Activated CD8-positive, alpha-beta T cell treated with anti-CD3 and anti-CD28 coated beads for 36 hours (primary cell): ENCODE measurements at places on chromosomes 3 and 15.
A peak's percentile ranks its signal among the peaks of the same experiment; 100 is the strongest.

- DNase-seq = peak; percentile 45
Observed at GRCh38 chr3:132399054-132399929, 18.0 kb upstream of the DNAJC13 start.

DNA sequence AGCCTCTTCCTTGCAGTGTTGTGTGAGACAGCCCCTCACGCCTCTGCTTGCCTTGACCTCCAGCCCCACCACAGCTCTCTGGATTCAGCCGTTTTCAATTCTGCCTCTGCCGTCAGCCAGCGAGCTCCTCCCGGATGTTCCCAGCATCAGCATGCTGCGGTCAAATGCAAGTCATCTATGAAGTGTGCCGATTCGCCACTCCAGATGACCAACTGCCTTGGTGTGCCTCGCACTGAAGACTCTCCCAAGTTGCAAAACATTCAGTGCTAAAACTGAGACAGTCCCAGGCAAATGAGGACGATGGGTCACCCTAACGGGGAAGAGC is 30.6 kb upstream of the RASA2 start:
- DNase-seq = no peak

- no peak for DNase-seq
Observed at GRCh38 chr3:54432975-54433374, 310.6 kb downstream of the CACNA2D3 start.

DNA sequence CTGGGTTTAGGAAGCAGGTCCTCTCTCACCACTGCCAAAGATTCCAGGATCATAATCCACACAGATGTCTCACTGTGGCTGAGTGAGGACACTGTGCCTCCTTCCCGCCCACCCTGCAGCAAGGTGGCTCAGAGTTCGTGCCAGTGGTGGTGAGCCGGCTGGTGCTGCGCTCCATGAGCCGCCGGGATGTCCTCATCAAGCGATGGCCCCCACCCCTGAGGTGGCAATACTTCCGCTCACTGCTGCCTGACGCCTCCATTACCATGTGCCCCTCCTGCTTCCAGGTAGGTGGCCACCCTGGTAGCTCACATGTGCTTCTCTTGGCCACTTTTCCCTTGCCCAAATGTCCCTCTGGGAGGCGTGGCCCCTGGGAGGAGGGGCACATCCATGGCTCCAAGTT is 9.0 kb upstream of the RHO start:
- DNase-seq = no peak

GRCh38 chr15:32784581-32784980 is 66.8 kb downstream of the GREM1 start:
- no peak for DNase-seq

GRCh38 chr15:69034352-69034751 is 19.9 kb downstream of the NOX5 start:
- DNase-seq = no peak

DNA sequence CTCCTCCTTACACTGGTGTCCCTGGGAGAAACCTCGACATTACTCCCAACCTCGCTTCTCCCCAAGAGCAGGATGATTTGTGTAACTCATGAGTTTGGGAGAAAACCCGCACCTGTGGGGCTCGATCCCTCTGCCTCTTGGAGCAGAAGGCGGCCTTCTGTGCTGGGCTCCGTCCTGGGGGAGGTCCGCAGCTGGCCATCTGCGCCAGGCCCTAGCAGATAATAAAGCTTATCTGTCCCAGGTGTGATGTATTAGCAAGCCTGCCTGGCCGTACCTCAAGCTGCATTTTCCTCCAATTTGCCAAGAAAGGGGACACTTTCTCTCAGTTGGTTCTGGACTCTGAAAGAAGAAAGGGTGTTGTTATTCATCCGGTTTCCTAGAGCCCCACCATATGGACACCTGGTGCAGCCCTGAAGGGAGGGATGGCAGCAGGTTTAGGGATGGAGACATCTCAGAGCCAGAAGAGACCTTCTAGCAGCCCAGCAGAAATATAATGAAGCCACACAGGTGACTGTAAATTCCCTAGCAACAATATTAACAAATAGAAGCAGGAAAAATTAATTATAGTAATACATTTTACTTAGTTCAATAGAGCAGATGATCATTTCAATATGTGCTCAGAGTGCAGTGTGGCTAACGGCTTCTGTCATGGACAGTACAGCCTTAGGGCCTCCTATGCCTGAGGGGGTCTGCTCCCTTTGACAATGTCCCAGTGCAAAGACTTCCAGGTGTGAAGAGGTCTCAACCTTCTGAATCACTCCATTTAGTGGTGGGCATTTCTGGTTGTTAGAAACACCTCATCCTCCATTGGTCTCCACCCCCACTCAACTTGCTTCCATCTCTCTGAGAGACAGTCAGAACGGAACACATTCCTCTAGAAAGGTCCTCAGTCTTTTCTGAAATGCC is 94.8 kb downstream of the CPN2 start:
- no peak for DNase-seq

GRCh38 chr3:44337248-44337785 is 1.2 kb upstream of the TCAIM start:
- DNase-seq = no peak

GRCh38 chr15:75335705-75336355 is at the start of gene COMMD4:
COMMD4 (plus strand) TSS chr15:75336063; CDS start chr15:75336090, 27 bp downstream.
- DNase-seq = peak; percentile 94

DNA sequence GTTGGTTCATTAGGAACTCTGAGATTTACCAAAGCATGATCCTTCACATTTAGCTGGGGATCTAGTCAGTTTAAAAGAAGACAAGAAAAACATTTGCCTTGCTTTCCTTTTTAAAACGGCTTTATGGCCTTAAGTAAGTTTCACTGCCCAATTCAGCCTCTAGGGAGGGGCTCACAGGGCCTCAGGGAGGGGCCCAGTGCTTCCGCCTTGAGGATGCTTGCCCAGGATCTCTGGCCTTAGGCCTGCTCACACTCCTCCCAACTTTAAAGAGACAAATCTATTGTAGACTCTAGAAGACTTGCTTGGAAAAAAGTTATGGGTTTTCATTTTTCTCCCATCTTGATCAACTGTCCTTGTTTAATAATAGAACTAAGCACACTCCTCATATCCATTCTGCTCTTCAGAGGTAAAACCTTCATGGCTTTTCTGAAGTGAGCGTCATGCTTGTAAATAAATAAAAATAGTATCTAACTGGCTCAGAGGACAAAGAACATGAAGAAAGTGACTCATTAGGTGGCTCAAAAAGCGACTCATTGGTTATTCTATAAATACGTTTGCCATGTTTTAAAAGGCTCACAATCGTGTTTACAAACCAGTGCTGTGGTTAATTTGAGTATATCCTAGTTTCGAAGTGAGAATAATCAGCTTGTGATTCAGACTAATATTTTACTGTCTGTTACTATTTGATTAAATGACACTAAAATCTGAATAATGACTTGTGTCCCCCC is 13.7 kb downstream of the PDHB start:
- DNase-seq = no peak

DNA sequence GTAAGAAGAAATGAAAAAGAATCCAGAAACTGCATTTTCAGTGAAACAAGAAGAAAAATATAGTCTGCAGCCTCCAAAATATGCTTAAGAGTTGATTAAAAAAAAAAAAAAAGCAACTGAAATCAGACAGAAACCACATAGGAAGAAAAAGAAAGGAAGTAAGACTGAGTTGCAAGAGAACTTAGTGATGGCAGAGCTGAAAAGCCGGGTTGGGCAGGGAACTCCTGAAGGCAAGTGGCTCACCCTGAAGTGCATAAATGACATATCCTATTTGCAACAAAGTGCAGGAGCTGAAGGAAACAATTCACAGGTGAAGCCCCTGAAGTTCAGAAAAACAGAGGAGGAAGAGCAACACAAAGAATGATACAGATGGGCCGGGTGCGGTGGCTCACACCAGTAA is 108.8 kb upstream of the SLC25A36 start:
- DNase-seq = no peak

GRCh38 chr15:91186904-91187656 is 87.0 kb downstream of the SV2B start:
- peak; percentile 5 for DNase-seq

DNA sequence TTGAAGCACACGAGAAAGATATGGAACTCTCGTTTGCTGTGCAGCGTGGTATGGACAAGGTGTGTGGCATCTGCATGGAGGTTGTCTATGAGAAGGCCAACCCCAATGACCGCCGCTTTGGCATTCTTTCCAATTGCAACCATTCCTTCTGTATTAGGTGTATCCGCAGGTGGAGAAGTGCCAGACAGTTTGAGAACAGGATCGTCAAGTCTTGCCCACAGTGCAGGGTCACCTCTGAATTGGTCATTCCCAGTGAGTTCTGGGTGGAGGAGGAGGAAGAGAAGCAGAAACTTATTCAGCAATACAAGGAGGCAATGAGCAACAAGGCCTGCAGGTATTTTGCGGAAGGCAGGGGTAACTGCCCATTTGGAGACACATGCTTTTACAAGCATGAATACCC is 1.2 kb downstream of the MKRN3 start:
- no peak for DNase-seq

- DNase-seq = no peak
Observed at GRCh38 chr15:93943586-93943985, 287.8 kb upstream of the MCTP2 start.

DNA sequence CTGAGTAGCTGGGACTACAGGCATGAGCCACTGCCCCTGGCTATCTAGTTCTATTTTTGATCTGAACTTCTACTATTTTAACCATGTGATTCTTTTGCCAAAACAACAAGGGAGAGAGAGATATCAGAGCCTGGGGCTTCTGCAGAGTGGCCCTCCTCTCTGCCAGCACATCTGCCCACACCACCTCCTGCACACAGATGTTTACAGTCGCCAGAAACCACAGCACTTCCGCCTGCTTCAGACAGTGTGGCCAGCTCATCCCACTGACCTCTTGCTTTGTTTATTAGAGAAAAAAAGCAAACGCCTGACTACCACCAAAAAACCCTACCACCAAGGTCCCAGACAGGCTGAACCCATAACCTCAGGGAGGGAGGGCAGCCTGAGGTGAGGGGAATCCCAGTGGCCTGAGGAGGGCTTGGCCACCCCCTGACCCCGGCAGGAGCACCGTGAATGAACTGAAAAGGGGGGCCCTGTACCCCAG is 85.9 kb upstream of the ABHD2 start:
- no peak for DNase-seq

DNA sequence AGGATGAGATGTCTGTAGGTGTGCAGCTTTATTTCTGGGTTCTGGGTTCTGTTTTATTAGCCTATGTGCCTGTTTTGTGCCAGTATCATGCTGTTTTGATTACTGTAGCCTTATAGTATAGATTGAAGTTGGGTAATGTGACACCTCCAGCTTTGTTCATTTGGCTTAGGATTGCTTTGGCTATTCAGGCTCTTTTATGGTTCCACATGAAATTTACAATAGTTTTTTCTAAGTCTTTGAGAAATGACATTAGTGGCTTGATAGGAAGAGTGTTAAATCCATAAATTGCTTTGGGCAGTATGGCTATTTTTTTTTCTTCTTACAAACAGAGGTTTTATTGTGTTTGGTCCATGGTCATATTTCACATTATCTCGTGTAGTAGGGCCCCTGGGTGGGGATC is 285.8 kb upstream of the GADL1 start:
- no peak for DNase-seq

DNA sequence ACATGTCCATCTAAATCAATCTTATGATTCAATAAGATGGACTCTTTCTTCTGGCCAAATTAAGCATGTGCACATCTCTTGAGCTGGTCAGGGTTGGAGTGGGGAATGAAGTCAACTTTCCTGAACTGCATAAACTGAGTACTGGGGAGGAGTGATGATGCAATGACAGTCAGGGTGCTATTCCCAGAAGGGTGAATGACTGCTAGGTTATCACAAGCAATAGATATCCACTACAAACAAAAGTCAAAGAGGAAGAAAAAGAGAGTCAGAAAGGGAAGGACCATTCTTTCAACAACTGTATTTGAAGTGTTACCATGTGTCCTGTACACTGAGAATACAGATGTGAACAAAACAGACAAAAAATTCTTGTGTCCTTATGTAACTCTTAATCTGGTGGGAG is 70.0 kb downstream of the ALCAM start:
- no peak for DNase-seq

DNA sequence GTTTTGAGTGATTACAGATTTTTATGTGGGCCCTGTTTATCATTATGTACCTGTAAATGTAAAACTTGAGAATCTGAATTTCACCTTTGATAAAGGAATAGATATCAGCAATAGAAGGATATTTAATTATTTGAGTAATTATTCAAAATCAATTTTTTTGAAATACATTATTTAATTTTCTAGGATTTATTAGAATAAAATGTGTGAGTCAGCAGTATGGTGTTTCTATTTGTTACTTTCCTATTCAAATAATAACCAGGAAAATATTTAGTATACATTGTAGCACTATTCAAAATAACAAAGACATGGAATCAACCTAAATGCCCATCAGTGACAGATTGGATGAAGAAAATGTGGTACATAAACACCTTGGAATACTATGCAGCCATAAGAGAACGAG is 22.1 kb downstream of the CAPN7 start:
- no peak for DNase-seq

DNA sequence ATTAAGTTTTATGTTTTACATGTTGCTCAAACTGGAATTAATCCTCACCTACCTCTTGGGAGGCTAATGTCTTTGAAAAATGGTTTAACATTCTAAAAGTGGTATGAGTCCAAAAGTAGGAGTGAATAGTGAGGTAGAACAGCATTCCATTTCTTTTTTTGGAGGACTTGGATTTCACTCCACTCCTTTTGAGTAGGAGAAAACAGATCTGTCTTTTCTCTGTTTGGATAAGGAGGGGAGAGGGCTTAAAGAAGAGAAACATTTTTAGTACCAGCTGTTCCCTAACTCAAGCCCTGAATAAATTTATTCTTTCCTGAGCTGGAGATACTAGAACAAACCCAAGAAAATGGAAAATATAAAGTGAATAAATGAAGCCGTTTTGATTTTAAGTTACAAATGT is 687.9 kb downstream of the MECOM start:
- DNase-seq = no peak

GRCh38 chr15:30008156-30008555 is 74.6 kb upstream of the GOLGA8J start:
- no peak for DNase-seq

- DNase-seq = peak; percentile 61
Observed at GRCh38 chr15:50107591-50108408, 11.2 kb downstream of the ATP8B4 start.

DNA sequence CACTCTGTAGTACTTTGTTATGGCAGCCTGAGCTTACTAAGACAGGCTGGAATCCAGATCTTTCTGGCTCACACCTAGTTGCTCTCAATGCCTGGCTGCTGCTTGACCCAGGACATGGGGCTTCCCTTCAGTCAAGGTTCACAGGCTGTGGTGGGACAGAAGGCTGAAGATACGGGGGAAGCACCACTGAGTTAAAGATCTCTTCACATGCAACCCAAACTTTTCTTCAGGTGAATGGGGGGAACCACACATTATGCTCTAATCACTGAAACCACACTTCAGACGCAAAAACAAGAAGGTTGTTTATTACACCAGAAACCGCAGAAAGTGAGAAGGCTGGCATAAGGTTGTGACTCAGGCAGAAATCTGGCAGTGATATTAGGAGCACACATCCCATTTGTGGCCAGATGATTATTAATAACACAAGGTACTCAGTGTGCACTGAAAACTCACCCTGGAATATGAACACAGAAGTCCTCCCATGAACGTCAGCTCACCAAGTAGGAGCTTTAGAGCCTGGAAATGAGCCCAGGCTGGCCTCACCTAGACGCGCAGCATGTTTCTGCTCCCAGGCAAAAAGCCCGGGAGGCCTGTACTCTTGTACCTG is 230.5 kb upstream of the CHRNA7 start:
- no peak for DNase-seq
